ENCODE measurements at places on chromosomes 1 and 21.

- peak; percentile 24 for DNase-seq
Observed at GRCh38 chr1:56227886-56228285, 351.5 kb downstream of the PLPP3 start.

DNA sequence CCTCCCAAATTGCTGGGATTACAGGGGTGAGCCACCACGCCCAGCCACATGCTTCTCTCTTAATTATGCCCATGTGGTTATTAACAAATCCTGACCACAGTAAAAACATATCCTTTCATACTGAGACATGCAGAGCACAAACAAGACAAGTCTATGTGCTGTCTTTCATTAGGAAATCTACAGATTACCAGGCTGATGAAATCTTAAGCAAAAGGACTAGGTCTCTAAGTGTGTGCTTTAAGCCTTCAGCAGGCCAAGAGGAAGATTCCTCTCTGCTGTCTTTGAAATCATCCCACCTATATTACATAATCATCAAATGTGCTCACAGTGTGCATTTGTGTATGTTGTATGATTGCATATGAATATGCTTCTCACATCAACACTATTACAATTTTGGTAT, 419.3 kb downstream of the KCTD3 start:
- DNase-seq: no peak

- no peak for DNase-seq
Observed at GRCh38 chr1:7785108-7785507, 1.0 kb downstream of the PER3 start.

DNA sequence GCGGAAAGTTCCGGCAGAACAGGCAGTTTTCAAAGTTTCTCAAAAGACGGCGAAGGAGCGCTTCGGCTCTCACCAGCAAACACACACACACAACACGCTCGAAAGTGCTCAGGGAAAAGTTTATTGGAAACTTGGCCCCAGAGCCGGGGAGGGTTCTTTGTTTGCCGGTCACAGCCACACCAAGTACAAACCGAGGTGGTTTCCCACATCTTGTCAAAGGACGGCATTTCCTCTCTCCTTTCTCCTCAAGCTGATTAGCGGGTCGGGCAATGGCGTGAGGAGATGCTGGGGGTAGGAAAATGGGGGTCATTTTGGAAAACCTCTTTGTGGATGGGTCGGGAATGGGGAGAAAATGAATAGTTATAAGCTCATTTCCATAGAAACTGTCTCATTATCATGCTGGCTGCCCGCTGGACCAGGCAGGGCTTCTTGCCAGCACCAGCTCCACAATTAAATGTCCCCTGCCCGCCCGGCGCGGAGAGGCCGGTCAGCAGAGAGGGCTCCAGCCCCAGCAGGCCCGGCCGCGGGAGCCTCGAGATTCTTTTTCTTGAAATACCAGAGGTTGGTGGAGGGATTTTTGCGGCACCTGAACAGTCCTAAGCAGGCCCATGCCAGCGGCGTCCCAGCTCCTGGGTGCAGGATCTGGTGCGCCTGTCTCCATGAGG, 92.3 kb downstream of the PRDM16 start:
- DNase-seq: no peak

- no peak for DNase-seq
Observed at GRCh38 chr21:44579833-44580144, 615 bp downstream of the KRTAP10-5 start.

- DNase-seq: no peak
Observed at GRCh38 chr1:217048104-217048707, 325.0 kb upstream of the ESRRG start.

DNA sequence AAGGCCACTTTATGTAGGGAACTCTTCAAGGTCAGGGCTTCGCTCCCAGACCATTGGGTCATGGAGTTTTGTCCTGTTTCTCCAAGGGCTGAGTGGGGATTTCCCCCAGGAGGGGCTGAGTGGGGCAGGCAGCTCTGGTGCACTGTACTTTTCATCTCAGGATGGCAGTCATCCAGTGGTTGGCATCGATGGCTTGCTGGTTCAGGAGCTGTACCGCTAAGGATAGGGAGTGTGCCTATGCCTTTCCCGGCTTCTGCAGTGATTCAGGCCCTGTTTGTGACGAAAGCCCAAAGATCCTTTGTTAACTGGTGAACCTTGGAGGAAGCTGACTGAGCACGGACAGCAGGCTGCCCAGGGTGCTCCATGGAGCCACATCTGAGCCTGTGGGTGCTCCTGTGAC, 100.1 kb upstream of the GADD45A start:
- DNase-seq: no peak

DNA sequence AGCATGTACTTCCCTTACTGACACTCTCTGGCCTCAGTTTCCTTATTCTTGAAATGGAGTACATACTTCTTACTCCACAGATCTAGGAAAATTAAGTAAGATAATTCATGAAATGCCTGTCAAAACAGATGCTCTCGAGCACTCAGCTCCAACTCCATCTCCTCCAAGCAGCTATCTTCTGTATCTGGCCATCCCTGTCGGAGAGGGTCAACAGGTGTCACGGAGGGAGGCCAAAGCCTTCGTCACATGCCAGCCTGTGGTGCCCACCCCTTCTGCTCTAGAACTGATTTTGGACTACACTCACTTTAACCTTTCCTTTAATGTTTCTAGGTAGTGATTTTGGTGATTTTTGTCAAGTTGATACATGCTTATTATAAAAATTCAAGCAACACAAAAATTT, 18.8 kb upstream of the PKP1 start:
- DNase-seq: no peak

DNA sequence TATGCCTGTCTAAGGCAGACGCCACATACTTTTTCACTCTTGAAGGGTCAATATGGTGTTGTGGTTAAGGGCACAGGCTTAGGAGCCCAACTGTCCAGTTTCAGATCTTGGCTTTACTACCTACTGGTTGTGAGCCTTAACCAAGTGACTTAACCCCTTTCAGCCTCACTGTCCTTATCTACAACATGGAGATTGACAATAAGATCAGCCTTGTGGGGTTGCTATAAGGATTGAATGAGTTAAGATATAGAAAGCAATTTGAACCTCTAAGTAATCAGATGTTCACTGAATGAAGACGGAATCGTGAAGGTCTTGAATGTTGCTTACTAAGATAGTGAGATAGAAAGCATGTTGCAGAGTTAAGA, 121.3 kb upstream of the JUN start:
- DNase-seq: no peak

DNA sequence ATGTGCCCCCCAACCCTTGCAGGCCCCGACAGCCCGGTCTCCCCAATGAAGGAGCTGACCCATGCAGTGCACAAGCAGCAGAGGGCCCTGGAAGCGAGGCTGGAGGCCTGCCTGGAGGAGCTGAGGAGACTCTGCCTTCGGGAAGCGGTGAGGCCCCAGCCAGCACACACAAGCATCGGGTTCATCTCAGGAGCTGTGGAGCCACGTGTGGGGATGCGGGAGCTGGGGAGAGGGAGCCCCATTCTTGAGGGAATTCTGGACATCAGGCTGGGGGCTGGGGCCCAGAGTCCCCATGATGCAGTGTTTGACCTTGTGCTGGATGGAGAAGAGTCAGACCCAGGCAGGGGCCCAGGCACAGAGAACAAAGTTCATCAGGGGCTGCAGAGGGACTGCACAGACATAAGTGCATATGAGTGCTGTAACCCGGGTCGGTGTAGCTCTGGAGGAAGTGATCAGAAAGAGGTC, 4.8 kb downstream of the INAVA start:
- DNase-seq: no peak

DNA sequence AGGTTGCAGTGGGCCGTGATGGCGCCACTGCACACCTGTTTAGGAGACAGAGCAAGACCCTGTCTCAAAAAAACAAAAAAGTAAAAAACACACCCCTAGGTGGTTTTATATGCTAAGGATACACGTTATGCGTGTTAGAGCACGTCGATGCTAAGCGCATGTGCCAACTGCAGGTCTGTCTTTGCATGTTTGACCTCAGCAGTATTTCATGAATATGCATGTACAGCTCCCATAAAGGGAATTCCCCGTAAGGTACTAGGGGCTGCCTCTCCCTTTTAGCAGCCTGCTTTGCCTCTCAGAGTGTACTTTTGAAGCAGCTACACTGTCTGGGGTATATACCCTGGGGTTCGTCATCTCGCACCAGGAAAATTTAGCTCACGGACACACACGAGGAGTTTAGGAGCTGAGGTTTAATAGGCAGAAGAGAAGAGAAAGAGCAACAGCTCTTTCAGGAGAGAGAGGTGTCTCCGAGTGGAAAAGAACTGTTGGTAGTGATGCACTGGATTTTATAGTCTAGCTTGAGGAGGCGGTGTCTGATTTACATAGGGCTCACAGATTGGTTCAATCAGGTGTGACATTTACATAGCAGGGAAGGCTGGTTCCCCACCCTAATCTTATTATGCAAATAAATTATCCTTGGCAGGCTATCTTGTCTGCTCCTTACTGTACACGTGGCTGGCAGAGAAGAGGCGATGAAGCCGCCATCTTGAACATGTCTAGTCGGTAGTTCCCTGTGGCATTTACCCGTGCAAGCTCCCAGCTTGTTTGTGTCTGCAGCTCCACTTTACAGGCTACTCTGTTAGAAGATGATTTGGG, 4.2 kb upstream of the OTUD3 start:
- DNase-seq: peak; percentile 59

- DNase-seq: no peak
Observed at GRCh38 chr1:40978886-40979240, 633 bp upstream of the CTPS1 start.
